ENCODE measurements at places on chromosomes 7 and 10. TPM values are rescaled to one million over a fixed set of nuclear protein-coding genes. Genes with fewer than 3 reads are reported as not detected.
A peak's percentile ranks its signal among the peaks of the same experiment; 100 is the strongest.

NCF1 gene
- total RNA-seq: not detected

- H3K27ac ChIP-seq: no peak overlapping the region
- DNase-seq: no peak
- H3K4me3 ChIP-seq: no peak overlapping the region
- H3K36me3 ChIP-seq: no peaks in the 10 kb centered on the region
These were observed 123.2 kb downstream of the AVL9 start for GRCh38 chr7:32618470-32618869.

BTBD16 gene
- not detected for total RNA-seq

- no peaks in the 10 kb centered on the region for H3K36me3 ChIP-seq
- no peaks in the 10 kb centered on the region for H3K27me3 ChIP-seq
- DNase-seq: no peak
- H3K27ac ChIP-seq: no peak overlapping the region
These were observed 69.4 kb downstream of the FAM53B start for GRCh38 chr10:124674768-124675222.

KCNIP2 gene
- 1.5 TPM for total RNA-seq

GRCh38 chr7:7138897-7139296, 43.4 kb upstream of the C1GALT1 start:
- H3K36me3 ChIP-seq: no peaks in the 10 kb centered on the region
- H3K4me3 ChIP-seq: no peak overlapping the region
- H3K4me1 ChIP-seq: no peaks in the 10 kb centered on the region
- no peak overlapping the region for H3K27ac ChIP-seq

DNA sequence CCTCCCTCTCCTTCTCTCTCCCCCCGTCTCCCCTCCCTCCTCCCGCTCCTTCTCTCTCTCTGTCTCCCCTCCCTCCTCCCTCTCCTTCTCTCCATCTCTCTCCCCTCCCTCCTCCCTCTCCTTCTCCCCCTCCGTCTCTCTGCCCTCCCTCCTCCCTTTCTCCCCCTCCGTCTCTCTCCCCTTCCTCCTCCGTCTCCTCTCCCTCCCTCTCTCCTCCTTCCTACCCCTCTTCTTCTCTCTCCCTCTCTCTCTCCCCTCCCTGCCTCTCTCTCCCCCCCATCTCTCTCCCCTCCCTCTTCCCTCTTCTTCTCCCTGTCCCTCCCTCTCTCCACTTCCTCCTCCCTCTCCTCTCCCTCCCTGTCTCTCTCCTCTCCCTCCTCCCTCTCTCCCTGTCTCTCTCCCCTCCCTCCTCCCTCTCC, 32.2 kb downstream of the AP5Z1 start:
- H3K27me3 ChIP-seq: no peaks in the 10 kb centered on the region
- DNase-seq: no peak
- no peak overlapping the region for H3K27ac ChIP-seq
- no peak overlapping the region for H3K4me3 ChIP-seq

- peaks cover 9% of the 10 kb centered on the region for H3K4me1 ChIP-seq
- no peaks in the 10 kb centered on the region for H3K27me3 ChIP-seq
- no peak overlapping the region for H3K4me3 ChIP-seq
- H3K27ac ChIP-seq: no peak overlapping the region
- H3K36me3 ChIP-seq: no peaks in the 10 kb centered on the region
- DNase-seq: peak; percentile 27
These were observed 60.5 kb downstream of the PWWP2B start for GRCh38 chr10:132457328-132458070.

GRCh38 chr10:123565691-123566660, 100.2 kb upstream of the GPR26 start:
- H3K4me3 ChIP-seq: no peak overlapping the region
- H3K27ac ChIP-seq: no peak overlapping the region
- DNase-seq: no peak
- H3K4me1 ChIP-seq: peaks cover 10% of the 10 kb centered on the region
- no peaks in the 10 kb centered on the region for H3K27me3 ChIP-seq

Measured in PC-3 (cell line).